ENCODE measurements at places on chromosomes 13 and 19.

DNA sequence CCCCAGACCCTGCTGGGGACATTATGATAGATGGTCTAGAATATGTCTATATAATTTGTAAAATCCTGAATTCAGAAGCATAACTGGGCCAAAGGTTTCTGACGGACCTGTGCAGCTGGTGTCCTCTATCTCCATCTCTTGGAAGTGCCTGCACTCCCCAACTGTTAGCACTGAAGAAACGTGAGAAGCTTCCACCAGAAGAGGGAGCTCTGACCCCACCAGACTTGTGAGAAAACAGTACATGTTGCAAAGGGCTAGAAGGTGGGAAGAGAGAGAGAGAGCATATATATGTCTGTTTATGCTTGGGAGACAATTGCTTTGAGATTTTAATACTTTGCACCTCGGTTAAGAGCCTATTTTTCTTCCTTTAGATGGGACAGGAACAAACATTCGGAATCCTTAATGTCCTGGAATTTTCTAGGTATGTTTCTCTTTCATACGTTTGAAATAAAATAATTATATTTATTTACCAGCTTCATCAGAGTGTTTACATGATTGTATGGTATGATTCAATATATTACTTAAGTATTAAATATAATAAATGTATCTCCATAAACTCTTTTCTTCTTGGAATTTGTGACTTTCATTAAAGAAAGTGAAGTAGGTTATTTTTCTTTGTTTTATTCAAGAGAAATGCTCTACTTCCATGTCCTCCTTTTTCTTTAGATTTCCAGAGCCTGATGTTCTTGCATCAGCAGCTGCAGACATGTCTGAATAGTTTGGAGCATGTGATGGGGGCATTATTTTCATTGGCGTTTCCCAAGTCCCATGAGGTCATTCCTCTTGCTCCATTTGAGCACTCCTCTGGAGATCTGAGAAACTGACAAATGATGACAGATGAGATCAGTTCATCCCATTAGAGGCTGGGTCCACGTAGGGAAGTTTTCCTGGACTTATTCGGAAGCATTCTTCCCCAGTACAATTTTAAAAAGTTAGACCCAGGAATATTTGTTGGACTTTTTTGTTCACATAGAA lies 202.9 kb downstream of the ATP8A2 start:
- DNase-seq = peak; percentile 57

DNA sequence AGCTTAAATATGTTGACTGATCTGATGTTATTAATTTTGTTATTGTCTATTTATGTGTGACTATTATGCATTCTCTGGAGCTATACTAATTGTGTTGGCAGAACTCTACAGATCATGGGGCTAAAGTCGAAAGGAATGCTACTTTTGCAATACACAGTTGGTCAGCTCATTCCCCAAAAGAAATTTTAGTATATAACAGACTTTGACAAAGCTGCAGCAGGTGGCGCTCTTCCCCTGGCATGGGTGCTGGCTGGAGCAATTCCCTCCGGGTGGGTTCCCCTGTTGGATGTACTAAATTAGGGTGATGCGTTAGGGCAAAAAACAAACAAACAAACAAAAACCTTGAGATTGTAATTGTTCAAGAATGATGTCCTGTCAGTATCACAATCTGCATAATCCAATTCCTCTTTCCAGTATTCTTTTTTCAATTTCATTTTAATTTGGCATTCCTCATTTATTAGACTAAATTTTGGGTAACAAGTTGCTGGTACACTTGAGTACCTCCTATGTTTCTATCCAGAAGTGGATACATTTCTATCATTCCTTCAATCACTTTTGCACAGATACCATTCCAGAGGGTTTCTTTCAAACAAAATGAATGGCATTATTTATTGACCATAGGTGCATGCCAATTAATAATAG lies 322.8 kb upstream of the EDNRB start:
- DNase-seq = no peak

DNA sequence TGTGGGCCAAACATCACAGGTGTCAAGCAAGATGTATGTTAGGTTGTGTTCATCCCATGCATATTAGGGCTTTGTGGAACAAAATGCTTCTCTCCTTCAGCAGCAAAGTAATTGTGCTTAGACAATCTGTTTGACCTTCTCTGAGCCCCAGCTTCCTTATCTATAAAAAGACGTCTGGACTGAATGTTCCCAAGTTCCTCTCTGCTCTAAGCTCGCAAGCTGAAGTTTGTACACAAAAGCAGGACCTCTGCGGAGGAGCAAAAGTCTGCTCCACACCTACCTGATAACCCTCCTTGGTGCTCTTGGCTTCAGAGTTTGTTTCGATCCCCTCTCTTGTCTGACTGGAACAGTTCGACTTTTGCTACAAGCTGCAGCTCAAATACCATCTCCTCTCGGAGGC lies 95.7 kb upstream of the UBL3 start:
- no peak for DNase-seq

- DNase-seq = no peak
Measured at GRCh38 chr13:100175078-100175802, 86.3 kb downstream of the PCCA start.

GRCh38 chr13:26440111-26440510 lies 117.4 kb upstream of the WASF3 start:
- DNase-seq = no peak

- DNase-seq = no peak
Measured at GRCh38 chr19:15138427-15138826, 31.2 kb downstream of the SYDE1 start.

DNA sequence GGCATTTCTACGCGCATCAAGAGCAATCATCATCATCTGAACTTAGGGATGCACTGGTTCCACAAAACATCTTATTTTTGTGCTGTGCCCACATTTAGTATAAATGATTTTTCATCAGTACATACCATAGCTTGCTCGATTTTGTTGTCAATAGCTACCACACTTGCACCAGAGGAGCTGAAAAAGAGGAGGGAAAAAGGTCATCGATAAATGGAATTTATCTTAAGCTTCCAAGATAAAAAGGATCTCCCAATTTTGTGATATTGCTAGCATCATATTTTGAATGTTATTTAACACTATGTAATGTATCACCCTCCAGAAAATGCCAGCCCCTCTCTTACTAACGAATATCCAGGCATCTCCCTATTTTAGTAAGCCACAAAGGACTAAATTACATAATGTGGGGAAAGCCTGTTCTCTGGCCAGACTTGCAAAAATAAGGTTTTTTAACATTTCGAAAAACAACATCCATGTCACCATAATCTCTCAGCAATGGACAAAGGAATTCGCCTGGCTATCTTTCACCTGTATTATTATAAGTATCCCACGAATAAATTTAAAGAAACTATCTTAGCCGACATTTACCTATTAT lies 62.4 kb downstream of the SERP2 start:
- no peak for DNase-seq

GRCh38 chr13:93446238-93446637 lies 219.6 kb downstream of the GPC6 start:
- no peak for DNase-seq

- DNase-seq = no peak
Measured at GRCh38 chr13:95527955-95528354, 24.6 kb upstream of the CLDN10 start.

DNA sequence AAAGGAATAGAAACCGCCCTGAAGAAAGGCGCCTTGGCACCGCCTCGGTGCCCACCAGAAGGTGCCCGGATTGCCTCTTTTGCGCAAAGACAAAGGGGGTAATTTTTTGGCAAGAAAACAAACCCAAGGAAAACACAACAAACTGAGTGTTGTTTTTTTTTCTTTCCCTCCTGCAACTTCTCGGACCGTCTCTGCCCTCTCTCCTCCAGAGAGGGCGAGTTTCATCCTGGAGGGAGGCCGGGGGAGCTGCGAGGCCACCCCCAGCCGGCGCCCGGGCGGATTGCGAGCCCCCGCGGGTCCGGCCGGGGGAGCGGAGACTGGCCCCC lies 2.3 kb downstream of the ZNF536 start:
- no peak for DNase-seq

DNA sequence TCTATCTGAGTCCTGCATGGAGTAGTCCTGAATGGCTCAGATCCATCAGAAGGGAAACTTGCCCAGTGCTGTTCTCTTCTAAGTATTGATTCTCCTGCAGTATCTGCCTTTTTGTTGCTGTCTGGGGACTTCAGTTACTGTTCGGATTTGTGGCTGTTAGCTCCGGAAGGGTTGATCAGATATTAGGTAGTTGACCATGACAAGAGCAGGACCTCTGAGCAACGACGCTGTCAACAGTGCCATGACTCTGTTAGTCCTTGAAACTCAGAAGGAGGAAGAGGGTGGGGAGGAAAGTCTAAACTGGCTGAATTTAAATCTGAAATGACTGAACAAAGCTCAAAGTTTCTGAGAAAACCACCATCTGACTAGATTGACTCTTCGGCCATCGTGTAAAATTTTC lies 42.2 kb downstream of the CCNE1 start:
- DNase-seq = no peak

DNA sequence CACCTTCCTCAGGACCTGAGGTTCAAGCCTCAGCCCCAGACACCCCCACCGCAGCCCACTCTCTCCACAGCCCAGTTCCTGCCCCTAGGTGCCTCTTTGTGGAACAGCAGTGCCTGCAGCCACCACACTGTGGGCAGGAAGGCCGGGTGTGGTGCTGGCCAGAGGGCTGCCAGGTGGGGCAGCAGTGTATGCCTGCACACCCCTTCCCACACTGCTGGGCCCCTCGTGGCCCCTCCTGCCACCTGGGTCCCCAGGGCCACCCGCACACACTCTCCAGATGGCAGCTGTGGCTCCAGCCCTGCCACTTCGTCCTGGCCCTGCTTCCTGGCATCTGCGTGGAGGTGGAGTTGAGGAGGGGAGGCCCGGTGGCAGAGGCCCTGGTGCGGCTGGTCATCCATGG lies 35.1 kb downstream of the HPN start:
- DNase-seq = no peak

DNA sequence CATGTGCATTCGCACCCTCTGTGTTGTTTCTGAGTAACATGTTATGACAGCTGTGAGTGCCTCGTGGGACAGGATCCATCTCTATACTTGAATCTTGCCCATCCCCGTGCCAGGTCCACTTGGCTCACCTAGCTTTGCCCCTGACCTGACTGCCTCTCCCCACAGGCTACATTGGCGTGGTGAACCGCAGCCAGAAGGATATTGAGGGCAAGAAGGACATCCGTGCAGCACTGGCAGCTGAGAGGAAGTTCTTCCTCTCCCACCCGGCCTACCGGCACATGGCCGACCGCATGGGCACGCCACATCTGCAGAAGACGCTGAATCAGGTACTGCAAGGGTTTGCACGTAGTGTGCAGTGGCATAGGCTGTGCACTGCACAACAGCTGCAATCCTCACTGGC lies 53.2 kb downstream of the TMED1 start:
- no peak for DNase-seq
